ENCODE measurements at places on chromosomes 11 and 22. TPM values are rescaled to one million over a fixed set of nuclear protein-coding genes. Genes with fewer than 3 reads are reported as not detected.

- no peak for DNase-seq
Measured at GRCh38 chr11:128904656-128905344, 13.6 kb downstream of the KCNJ5 start.

DNA sequence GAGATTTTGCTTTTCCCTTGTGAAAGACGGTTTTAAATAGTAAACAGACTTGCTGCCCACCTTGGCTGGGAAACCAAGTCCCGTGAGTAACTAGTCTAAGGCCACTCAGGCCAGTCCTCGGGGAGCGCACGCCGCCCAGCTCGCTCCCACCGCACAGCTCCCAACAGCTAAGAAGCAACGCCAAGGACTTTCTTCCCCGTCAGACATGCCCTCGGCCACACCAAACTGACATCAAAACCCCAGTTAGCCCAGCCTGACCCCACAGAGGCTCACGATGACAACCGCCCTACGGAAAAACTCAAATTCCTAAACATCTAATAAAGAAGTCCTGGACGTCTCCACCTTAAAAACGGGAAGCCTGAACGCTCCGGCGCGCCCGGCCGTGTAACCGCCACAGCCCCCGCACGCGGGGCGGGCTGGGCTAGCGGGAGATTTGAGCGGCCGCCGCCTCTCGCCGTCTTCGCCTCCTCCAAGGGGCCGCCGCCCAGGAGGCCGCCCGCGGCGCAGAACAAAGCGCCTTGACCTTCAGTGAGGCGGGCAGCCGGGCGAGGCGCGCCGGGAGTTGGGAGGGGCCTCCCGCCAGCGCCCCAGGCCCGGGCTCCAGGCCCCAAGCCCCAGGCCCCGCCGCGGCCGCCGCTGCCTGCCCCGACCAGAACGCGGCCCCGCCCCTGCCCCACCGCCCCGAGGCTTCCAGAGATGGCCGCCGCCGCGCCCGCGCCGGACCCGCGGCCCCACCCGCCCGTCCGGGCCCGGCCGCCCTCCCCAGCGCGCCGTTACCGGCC, 486 bp downstream of the NAP1L4 start:
- peak; percentile 16 for DNase-seq

GRCh38 chr11:12885717-12886239, 123.3 kb upstream of the RASSF10 start:
- no peak for DNase-seq

- DNase-seq: no peak
Measured at GRCh38 chr11:10439351-10439750, 15.7 kb upstream of the AMPD3 start.

DNA sequence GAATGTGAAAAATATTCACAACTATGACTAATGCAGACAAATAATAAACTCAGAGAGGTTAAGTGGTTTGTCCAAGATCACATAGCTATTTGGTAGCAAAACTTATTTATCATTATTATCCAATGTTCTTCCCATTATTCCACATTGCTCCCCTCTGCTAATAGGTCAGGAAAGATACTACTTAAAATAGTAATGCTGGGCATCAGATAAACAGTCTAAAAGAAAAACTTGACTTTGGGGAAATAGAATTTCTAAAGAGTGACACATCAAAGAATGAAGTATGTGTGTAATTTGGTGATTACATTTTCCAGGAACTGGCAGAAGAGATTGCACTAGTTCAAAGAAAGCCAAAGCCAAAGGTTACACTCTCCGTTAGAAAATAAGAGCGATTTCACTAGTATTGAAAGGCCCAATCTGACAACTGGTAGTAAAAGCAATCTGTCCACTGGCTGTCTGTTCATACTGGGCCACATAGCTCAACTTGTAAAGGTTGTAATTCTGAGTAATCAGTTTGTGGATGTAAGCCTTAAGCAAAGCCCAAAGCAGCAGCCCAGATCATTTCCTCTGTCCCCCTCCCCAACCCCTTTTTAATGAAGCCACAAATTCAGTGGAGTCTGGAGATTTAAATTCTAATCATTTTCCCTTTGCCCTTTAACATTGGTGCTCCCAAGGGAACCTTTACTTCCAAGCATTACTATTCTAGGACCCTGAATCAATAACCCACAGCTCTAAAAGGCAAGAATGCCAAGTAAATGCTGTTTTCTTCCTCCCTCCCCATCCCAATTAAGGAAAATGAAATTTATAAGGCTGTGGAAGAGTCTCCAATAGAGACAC, 283.5 kb downstream of the TTC28 start:
- DNase-seq: peak; percentile 60

DNA sequence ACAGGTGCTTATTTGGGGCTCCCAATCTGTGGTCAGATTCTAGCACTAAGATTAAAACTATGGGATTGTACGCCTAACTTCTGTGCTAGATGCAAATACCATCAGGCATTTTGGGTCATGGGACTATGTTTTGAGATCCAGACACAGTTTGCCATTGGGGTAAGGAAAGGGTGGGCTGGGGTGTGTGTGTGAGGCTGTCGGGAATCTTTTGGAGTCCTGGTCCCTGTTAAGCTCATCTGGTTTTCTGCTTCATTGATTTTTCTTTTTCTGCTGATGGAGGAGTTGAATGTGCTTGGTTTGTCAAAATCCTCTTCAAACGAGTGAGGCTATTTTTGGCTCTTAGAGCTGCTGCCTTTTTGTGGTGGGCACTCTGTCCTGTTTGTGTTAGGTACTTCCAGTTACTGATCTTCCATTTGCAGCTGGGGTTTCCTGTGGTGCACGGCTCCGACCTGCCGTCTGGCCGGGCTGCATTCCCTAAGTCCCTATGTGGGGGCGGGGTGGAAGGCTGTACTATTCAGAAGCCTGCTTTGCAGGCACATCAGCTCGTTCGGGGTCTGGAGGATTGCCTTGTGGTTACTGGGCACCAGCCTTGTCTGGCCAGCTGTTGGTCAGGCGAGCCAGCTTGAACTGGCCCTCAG, 2.9 kb downstream of the BCR start:
- DNase-seq: no peak

DNA sequence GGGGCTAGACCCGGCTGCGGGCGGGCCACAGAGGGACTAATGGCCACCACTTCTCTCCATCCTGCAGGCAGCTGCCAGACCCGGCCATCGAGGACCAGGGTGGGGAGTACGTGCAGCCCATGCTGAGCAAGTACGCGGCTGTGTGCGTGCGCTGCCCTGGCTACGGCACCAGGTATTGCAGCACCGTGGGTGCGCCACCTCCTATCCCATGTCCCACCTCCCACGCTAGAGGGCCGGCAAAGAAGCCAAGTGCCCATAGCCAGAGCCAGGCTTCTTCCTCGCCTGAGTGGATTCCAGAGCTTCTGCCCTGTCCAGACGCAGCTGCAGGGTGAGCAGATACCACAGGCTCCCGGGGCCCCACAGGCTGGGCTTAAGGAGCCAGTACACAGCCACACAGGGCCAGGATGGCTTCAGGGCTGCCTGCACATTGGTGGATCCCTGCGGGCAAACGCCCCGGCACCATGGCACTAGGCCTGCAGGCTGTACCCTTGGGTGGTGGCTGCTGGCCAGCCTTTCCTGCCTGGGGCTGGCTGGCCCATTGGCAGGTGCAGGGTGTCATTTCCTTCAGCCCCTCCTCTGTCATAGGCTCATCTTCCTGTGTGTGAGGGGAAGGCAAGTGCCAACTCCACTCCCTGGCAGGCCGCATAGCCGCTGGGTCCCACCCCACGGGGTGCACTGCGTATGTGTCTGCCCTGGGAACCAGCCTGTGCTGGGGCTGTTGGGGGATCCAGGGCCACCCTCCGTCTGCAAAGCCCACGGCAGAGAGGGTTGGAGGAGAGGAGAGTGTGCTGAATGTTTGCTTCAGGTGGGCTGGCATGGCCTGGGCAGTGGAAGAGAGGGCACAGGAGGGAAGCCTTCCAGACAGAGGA, 16.5 kb upstream of the DGCR8 start:
- DNase-seq: no peak

- no peak for DNase-seq
Measured at GRCh38 chr11:10645212-10645795, 48.3 kb downstream of the IRAG1 start.

DNA sequence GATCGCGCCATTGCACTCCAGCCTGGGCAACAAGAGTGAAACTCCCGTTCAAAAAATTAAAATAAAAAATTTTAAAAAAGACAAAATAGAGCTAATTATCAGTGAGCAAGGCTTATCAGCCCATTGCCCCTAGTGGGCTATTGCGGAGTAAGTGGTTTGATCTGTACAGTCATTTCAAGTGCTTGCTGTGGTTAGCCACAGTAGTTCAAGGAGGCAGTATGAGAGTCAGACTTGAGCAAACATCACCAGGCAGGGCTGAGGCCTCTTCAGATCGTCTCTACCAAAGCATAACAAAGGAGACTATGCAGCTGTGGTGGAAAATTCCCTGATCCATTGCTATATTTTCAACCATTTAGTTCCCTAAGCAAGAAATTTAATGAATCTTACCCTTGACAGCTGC, 4.3 kb upstream of the SBF2 start:
- peak; percentile 93 for DNase-seq

- DNase-seq: no peak
Measured at GRCh38 chr22:32824531-32825312, 23.2 kb downstream of the TIMP3 start.

- DNase-seq: no peak
Measured at GRCh38 chr22:23233084-23233531, 52.8 kb downstream of the BCR start.

- no peak for DNase-seq
Measured at GRCh38 chr11:64475145-64475544, 115.9 kb upstream of the SLC22A12 start.

GRCh38 chr11:115476463-115477286, 27.5 kb downstream of the CADM1 start:
- DNase-seq: no peak

GRCh38 chr11:92758241-92758780, 211.1 kb upstream of the MTNR1B start:
- DNase-seq: no peak

DNA sequence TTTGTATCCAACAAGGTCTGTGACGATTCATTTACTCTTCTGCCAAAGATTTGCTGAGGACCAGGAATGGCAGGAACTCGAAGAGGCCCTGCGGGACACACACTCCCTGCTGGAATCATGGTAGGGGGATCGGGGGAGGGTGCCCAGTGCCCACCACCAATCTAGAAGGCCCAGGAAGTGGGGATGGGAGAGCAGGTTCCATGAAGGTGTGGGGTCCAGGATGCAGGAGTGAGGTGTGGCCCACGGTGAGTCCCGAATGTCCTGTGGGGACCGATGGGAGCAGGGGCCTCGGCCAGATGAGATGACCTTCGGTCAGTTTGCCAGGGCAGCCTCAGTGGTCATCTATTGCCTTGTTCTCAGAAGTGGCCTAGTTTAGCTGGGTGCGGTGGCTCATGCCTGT, 492.7 kb downstream of the BRD1 start:
- no peak for DNase-seq

DNA sequence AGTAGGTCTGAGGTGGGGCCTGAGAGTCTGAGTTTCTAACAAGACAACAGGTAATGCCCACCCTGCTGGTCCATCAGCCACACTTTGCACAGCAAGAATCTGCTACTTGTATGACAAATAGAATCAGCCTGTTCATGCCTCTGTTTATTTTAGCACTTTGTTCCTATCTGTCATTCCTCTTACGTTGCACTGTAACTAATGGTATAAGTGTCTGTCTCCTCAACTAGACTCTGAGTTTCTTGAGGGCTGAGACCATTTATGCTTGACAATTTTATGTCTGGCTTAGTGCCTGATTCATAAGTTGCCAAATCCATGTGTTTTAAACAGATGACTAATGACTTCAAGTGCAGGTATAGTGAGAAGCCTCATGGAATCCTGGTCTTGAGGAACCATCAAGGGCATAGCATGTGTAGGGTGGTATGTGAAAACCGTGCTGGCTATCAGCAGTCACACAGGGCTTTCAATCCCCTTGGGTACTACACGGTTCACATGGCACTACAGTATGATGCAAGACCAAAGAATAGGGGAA, 209.7 kb downstream of the C11orf91 start:
- no peak for DNase-seq

DNA sequence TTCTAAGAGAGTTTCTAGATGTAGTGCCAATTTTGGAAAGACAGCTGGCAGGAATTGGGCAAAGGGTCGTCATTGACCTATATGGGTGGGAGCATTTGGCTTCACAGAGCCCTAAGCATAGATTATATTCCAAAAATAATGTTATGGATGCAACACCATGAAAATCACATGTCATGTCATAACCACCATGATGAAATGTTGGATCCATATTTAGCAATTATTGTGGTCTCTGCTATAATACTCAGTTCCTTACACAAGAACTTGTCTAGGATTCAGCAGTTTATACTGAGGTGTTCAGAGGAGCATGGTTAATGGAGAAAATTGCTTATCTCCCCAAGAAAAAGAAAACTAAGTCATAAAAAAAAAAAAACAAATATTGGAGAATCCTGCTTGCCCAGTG, 31.6 kb downstream of the NTM start:
- no peak for DNase-seq

- no peak for DNase-seq
Measured at GRCh38 chr11:7167976-7168740, 79.4 kb downstream of the RBMXL2 start.

- no peak for DNase-seq
Measured at GRCh38 chr22:33659448-33659847, 260.8 kb downstream of the LARGE1 start.

DNA sequence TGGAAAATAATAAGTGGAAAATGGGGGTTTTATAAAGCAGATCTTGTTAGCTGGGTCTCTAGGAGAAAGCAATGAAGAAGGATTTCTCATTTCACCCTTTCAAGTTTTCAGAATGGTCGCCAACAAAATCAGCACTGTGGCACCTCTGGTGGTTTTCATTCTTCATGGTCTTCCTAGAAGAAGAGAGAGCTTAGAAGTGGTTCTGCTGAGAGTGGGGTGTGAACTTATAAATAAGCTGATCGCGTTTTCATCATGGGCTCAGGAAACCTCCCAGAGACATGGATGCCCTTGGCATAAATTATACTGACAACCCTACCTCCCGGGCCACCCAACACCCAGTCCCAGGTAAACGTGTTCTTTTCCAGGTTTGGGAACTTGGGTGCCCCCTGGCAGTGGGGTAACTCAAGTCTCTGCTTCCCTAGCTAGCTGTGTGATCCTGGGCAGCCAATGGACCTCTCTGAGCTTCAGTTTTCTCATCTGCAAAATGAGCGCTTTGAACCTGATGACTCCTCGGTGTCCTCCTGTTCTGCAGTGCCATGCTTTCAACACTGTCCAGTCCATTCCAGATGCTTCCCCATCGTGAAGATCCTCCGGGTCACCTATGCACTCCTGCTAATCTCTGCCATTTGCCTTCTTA, 72.6 kb upstream of the GRAMD1B start:
- no peak for DNase-seq

- DNase-seq: no peak
Measured at GRCh38 chr11:59829358-59829757, 15.9 kb downstream of the CBLIF start.

APOA1 gene
- not detected for total RNA-seq

YAP1 gene
- 112 TPM for total RNA-seq

GALNT18 gene
- 2.5 TPM for total RNA-seq

KCNA4 gene
- not detected for total RNA-seq

ABCC8 gene
- not detected for total RNA-seq

SCO2 gene
- total RNA-seq: 4.9 TPM

APOL2 gene
- total RNA-seq: 29.9 TPM

SMC1B gene
- not detected for total RNA-seq

NTM gene
- total RNA-seq: 21.2 TPM

CSNK2A3 gene
- 0.96 TPM for total RNA-seq

ZFTA gene
- total RNA-seq: 19.6 TPM

FXYD2 gene
- total RNA-seq: not detected

CDON gene
- 2.8 TPM for total RNA-seq

HBG1 gene
- not detected for total RNA-seq

Data from HFFc6 (cell line).